ENCODE measurements at places on chromosomes 1 and 21. TPM values are rescaled to one million over a fixed set of nuclear protein-coding genes. Genes with fewer than 3 reads are reported as not detected.

GRCh38 chr1:165840423-165840822 is 13.0 kb downstream of the UCK2 start:
- peaks cover 32% of the 10 kb centered on the region for H3K4me1 ChIP-seq
- no peak overlapping the region for H3K4me3 ChIP-seq
- DNase-seq: no peak

DNA sequence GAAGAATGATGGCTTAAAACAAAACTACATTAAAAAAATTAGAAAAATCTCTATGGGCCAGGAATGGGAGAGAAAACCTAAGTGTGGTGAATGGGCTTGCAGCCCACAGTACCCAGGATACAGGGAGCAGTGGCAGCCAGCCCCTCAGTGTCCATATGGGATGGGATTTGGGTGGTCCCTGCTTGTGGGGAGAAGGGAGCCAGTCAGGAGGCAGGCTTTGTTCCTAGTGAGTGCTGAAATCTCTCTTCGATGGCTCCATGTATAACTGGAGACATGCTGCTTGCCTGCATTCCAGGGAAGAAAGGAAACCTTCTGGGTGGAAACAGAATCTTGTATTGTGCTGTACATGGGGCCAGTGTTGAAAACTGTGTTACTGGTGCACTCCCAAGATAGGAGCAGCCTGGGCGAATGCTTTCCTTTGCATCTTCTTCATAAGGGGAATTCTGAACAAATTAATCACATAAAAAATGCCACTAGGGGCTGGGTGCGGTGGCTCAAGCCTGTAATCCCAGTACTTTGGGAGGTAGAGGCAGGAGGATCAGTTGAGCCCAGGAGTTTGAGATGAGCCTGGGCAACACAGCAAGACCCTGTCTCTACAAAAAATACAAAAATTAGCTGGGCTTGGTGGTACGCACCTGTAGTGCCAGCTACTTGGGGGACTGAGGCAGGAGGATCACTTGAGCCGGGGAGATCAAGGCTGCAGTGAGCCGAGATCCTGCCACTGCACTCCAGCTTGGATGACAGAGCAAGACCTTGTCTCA is 36.0 kb downstream of the PTPRU start:
- H3K27me3 ChIP-seq: peaks cover 49% of the 10 kb centered on the region
- H3K4me3 ChIP-seq: no peak overlapping the region
- no peaks in the 10 kb centered on the region for H3K36me3 ChIP-seq

DNA sequence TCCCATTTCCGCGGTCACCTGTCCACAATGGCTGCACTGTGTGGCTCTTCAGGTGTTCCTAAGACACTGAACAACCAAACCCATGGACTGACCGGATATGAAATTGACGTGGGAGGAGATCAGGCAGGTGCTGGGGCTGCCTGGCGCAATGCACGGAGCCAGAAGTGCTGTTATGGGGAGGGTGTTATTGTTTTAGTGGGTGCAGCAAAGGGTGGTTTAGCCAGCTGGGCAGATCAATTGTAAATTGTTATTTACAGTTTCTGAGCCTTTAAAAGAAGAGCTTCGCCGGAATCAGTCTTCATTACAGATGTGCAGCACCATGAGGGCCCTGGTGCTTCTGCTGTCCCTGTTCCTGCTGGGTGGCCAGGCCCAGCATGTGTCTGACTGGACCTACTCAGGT is at the start of gene CA6:
Gene CA6, plus strand, starts transcription at position 301 of the 400 bp plus-strand sequence. Its CDS starts 19 bp downstream, at position 320.
- H3K27ac ChIP-seq: peak within 1 kb of the TSS; percentile 98
- no peaks in the 10 kb centered on the region for H3K27me3 ChIP-seq
- peaks cover 83% of the 10 kb centered on the region for H3K4me1 ChIP-seq
- DNase-seq: no peak
- H3K4me3 ChIP-seq: peak within 1 kb of the TSS; percentile 71
- H3K36me3 ChIP-seq: peaks cover 47% of the 10 kb centered on the region

DNA sequence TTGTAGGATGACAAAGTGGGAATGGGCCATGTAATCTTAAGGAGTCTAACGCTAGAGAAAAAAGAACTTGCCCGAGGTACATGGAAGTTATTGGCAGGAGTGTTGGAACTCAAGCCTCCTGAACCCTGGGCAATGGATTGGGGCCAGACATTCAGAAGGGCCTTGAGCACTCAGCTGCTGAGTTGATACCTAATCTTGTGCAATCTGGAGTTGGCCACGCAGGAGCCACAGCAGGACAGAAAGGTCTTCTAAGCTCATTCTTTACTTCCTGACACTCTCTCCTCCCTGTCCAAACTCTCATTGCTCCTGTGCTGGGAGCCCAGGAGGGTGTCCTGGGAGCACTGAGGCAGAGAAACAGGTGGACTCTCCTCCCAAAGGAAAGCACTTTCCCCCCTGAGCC is 25.1 kb upstream of the CSF1 start:
- no peaks in the 10 kb centered on the region for H3K36me3 ChIP-seq
- H3K4me3 ChIP-seq: no peak overlapping the region
- H3K4me1 ChIP-seq: peaks cover 15% of the 10 kb centered on the region
- no peaks in the 10 kb centered on the region for H3K27me3 ChIP-seq
- DNase-seq: no peak

AADACL4 gene
- total RNA-seq: not detected

S100A2 gene
- total RNA-seq: 0.60 TPM

DNA sequence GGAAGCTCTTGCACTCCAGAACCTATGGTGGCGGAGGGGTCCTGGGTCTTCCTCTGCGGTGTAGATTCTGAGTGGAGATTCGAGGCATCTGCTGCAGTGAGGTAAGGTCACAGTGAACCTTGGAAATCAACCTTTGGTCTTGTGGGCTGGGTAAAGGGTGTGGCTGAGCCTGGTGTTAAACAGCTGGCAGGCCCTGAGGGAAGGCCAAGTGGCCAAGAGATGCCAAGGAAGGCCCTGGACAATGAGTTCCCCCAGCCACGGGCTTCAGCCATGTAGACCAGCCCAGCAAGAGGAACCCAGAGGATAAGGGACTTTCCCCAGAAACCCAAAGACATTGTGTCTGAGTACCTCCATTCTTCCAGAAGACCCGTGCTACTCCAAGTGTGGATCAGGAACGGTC is 137.2 kb upstream of the ETS2 start:
- no peaks in the 10 kb centered on the region for H3K4me1 ChIP-seq
- peaks cover 23% of the 10 kb centered on the region for H3K27me3 ChIP-seq
- no peak overlapping the region for H3K4me3 ChIP-seq
- no peak for DNase-seq
- H3K27ac ChIP-seq: no peak overlapping the region

DNA sequence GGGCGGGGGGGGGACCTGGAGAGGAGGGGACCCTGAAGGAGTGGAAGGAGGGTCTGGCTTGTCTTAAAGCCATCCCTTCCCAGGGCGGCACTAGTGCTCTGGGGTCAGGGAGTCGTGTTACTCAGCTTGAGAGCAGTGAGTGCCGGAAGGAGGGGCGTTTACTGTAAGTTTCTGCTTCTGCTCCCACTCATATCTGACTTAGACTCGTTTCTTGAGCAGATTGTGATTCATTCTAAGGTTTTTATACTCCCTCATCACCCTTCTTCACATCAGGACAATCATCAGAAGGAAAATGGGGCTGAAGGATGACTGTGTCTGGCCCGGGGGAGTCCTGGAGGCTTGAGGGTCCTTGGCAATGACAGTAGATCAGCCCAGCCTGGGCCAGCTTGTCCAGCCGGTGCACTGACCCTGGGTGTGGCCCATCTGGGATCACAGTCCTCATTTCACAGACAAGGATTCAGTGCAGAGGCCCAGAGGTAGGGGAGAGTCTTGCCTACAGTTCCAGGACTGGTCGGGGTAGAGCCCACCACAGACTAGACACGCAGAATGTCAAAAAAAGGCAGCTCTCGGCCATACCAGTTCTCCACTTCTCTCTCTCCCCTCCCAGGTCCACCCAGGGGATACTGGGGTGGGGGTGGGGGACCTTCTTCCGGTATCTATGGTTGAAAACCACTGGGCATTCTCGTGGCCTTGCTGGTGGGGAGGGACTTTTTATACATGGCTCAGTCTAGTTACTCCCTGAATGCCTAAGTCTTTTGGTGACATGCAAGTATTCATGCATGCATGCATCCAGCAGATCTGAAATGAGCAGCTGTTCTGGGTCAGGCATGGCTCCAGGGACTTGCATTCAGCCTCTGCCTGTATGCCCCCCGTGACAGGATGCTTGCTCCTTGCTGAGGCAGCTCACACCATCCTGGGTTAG is 5.1 kb downstream of the TNFRSF8 start:
- no peaks in the 10 kb centered on the region for H3K36me3 ChIP-seq
- no peak for DNase-seq
- peaks cover 32% of the 10 kb centered on the region for H3K4me1 ChIP-seq

AK4 gene
- 129 TPM for total RNA-seq

DNA sequence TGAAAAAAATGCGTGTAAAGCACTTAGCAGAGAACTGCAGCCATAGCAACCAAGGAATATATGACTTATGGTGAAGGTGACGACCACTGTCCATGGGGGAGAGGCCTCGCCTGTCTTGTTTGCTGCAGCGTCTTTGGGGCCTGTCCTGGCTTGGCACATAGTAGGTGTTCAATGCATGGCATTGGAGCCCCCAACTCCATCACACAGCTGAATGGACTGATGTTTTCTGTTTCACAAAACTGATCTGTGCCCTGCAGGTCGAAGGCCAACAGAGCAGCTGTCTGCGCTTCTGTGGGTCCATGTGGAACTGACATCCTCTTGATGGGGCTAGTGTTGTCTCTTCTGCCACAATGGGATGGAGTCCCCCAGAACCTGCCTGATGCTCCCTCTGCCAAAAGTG is 296.0 kb downstream of the PTPRU start:
- H3K36me3 ChIP-seq: no peaks in the 10 kb centered on the region
- no peaks in the 10 kb centered on the region for H3K4me1 ChIP-seq
- peaks cover 16% of the 10 kb centered on the region for H3K27me3 ChIP-seq
- no peak overlapping the region for H3K27ac ChIP-seq
- no peak overlapping the region for H3K4me3 ChIP-seq

- no peaks in the 10 kb centered on the region for H3K27me3 ChIP-seq
- no peak for DNase-seq
Measured at GRCh38 chr1:222288053-222288452, 259.9 kb downstream of the HHIPL2 start.

SAMSN1 gene
- 119 TPM for total RNA-seq

DNA sequence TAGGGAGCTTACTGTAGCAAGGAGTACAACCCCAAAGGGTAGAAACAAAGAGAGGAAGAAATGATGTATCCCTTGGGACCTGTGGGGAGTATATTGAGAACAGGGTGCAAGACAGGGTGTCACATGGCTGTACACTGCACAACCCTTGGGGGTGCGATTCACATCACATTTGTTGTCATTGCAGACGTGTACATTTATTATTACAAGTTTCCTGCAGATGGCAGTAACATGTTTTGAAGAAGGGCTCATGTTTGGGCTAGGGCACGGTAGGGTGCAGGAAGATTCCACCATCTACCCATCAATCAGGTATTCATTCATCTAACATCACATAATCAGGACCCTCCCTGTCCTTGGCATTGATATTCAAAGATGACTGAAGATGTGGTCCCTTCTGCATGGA is 62.5 kb downstream of the NDUFS5 start:
- H3K4me3 ChIP-seq: no peak overlapping the region
- no peak for DNase-seq
- no peaks in the 10 kb centered on the region for H3K36me3 ChIP-seq
- H3K27ac ChIP-seq: no peak overlapping the region
- H3K27me3 ChIP-seq: peaks cover 9% of the 10 kb centered on the region

TRIM67 gene
- total RNA-seq: not detected

DNA sequence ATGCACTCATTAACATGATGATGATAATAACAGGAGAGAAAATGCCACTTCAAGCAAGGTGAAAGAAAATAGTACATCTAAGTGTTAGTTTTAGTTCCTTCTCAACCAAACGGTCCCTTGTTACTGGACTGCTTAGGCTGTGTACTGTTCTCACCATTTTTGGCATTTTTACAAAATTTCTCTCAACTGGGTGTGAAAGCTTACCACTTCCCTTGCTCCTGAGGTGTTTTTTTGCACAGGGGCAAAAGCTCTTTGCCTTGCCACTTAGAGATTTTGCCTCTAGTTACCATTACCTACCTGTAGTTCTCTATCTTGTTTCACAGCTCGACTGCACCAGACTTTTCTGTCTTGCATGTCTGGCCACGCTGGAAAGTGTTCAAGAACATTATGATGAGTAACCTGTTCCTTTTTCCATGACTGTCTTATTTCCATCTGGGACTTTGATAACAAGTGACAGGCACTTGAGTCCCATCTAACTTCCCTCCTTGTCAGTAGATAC is 10.7 kb downstream of the NEK7 start:
- H3K27ac ChIP-seq: peak overlapping the region; percentile 97

GRCh38 chr21:41979751-41980369 is 26.0 kb upstream of the C2CD2 start:
- no peak overlapping the region for H3K27ac ChIP-seq
- no peak for DNase-seq
- no peak overlapping the region for H3K4me3 ChIP-seq
- no peaks in the 10 kb centered on the region for H3K27me3 ChIP-seq
- no peaks in the 10 kb centered on the region for H3K4me1 ChIP-seq
- H3K36me3 ChIP-seq: peaks cover 11% of the 10 kb centered on the region

GRCh38 chr1:226034482-226034881 is 28.0 kb upstream of the H3-3A start:
- no peak overlapping the region for H3K4me3 ChIP-seq
- no peaks in the 10 kb centered on the region for H3K36me3 ChIP-seq
- H3K27ac ChIP-seq: no peak overlapping the region
- H3K27me3 ChIP-seq: no peaks in the 10 kb centered on the region
- peaks cover 2% of the 10 kb centered on the region for H3K4me1 ChIP-seq

DNA sequence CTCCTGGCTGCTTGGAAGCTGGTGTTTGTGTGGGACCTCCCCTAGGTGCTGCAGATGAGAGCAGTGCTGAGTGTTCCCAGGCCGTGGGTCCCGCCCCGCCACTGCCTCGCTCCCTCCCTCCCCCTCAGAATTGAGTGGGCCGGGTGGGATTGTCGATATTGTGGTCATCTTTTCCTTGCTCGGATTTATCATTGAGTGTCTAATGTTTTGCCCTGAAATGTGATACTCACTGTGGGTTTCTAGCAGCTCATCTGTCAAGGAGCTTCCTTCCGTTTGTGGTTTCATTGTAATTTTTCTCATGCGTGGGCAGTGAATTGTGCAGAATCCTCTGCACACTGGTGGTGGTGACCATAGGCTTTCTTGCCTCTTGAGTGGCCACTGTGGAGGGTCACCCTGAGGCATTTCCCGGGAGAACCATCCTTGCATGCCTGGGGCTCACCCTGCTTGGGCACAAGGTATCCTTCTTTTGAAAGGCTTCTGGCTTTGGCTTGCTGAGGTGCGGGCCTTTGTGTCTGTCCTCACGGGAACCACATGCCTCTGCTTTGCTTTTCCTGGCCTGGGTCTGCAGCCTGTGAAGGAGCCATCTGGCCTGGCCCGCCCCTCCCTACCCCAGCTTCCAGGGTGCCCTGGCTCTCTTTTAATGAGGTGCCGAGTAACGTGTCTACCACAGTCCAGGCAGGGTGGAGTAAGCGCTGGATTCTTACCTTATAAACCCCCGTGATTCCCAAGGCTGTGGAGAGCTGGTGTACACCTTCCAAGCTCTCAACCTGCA is 25.6 kb downstream of the SLX9 start:
- peaks cover 39% of the 10 kb centered on the region for H3K36me3 ChIP-seq
- DNase-seq: peak; percentile 23
- peaks cover 46% of the 10 kb centered on the region for H3K4me1 ChIP-seq
- H3K27me3 ChIP-seq: no peaks in the 10 kb centered on the region
- peak overlapping the region; percentile 34 for H3K4me3 ChIP-seq

ATP1A2 gene
- total RNA-seq: not detected

RGS16 gene
- total RNA-seq: 70.7 TPM

Measured in activated naive CD8-positive, alpha-beta T cell treated with anti-CD3 and anti-CD28 coated beads for 36 hours (primary cell).